Cardiac muscle cell (in vitro differentiated cells and primary cell): ENCODE measurements at places on chromosomes 11 and 22. TPM values are rescaled to one million over a fixed set of nuclear protein-coding genes. Genes with fewer than 3 reads are reported as not detected.
A peak's percentile ranks its signal among the peaks of the same experiment; 100 is the strongest.

- H3K4me1 ChIP-seq: no peaks in the 10 kb centered on the region
- H3K27me3 ChIP-seq: peaks cover 15% of the 10 kb centered on the region
- no peak overlapping the region for H3K4me3 ChIP-seq
- DNase-seq: no peak
- H3K36me3 ChIP-seq: no peaks in the 10 kb centered on the region
These were observed 80.9 kb upstream of the USP47 start for GRCh38 chr11:11760838-11761237.

DNA sequence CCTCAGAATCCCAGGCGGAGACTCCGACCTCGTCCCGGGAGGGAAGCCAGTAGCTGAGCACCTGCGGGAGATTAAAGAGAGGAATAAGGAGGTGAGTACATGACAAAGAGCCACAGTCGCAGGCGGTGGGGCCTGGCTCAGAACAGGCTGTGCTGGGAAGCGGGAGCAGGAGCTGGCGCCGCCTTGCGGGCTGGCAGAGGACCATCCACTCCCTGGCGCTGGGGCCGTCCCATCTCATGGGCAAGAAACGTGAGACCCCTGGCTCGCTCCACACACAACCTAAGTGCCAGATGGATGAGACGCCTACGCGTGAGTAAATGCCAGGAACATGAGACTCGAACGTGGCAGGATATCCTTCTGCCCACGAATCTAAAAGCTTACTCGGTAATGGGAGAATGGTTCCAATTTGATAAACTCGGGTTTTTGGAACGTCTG is 6.3 kb downstream of the CEND1 start:
- H3K27me3 ChIP-seq: no peaks in the 10 kb centered on the region
- peaks cover 7% of the 10 kb centered on the region for H3K4me1 ChIP-seq
- H3K36me3 ChIP-seq: no peaks in the 10 kb centered on the region
- no peak overlapping the region for H3K4me3 ChIP-seq
- no peak overlapping the region for H3K27ac ChIP-seq
- peak; percentile 89 for DNase-seq

Gene FOLH1
- 0.53 TPM in 1 of 2 replicates, not detected in the other for total RNA-seq

GRCh38 chr11:95149651-95150364 is 60.2 kb downstream of the ENDOD1 start:
- H3K4me3 ChIP-seq: no peak overlapping the region
- no peak overlapping the region for H3K27ac ChIP-seq
- no peaks in the 10 kb centered on the region for H3K36me3 ChIP-seq
- peaks cover 17% of the 10 kb centered on the region for H3K27me3 ChIP-seq
- H3K4me1 ChIP-seq: peaks cover 1% of the 10 kb centered on the region
- no peak for DNase-seq

DNA sequence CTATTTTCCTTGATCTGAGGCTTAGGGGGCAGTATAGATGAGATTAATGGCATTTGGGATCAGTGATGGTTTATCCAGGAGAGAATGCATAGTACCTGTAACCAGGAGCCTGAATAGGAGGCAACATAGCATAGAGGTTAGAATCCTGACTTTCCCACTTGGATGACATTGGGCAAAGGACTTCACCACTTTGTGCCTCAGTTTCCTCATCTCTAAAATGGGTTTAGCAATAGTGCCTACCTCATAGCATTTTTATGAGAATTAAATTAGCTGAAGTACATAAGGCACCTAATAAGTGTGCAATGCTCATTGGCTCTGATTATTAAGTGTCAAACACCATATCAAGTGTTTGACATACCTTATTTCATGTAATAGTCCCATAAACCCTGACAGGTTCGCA is 30.8 kb downstream of the CD44 start:
- peaks cover 18% of the 10 kb centered on the region for H3K4me1 ChIP-seq
- H3K27me3 ChIP-seq: no peaks in the 10 kb centered on the region
- no peak for DNase-seq
- no peak overlapping the region for H3K4me3 ChIP-seq
- H3K27ac ChIP-seq: no peak overlapping the region

Gene APOA5
- total RNA-seq: not detected in 2 replicates

- no peaks in the 10 kb centered on the region for H3K36me3 ChIP-seq
- H3K27ac ChIP-seq: no peak overlapping the region
- DNase-seq: peak; percentile 85
- peaks cover 3% of the 10 kb centered on the region for H3K4me1 ChIP-seq
- no peak overlapping the region for H3K4me3 ChIP-seq
- H3K27me3 ChIP-seq: peaks cover 77% of the 10 kb centered on the region
These were observed 69.2 kb downstream of the AMOTL1 start for GRCh38 chr11:94837317-94837716.

DNA sequence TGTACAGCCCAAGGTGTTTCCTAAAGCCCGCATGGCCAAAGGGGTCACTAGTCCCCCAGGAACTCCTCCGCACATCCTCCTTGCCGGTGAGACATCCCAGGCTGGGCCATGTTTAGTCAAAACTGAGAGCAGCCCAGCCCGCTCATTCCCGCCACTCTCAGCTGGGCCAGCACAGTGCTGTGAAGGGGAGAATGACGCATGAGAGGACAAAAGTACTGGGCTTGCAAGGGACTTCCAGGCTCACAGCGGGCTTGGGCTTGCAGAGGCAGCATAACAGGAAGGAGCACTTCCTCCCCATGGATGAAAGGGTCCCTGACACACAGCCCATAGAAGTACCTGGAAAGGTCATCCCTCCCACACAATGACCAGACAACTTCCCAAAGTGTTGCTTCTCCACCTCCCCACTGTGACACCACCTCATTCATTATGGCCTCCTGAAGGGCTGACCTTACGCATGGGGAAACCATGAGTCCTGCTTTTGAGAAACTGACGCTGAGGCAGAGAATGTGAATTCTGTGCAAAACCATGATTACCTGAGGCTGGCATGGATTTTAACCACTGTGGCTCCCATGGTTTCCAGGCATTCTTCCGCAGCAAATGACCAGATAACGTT is 19.1 kb downstream of the ETS1 start:
- DNase-seq: no peak
- H3K27ac ChIP-seq: no peak overlapping the region
- H3K4me3 ChIP-seq: no peak overlapping the region
- H3K4me1 ChIP-seq: no peaks in the 10 kb centered on the region

- H3K27me3 ChIP-seq: peaks cover 20% of the 10 kb centered on the region
- H3K4me3 ChIP-seq: no peak overlapping the region
- peaks cover 45% of the 10 kb centered on the region for H3K4me1 ChIP-seq
- no peak overlapping the region for H3K27ac ChIP-seq
- no peaks in the 10 kb centered on the region for H3K36me3 ChIP-seq
These were observed 4.9 kb downstream of the STIM1 start for GRCh38 chr11:3860375-3860774.

GRCh38 chr11:76947190-76947589 is 86.5 kb downstream of the ACER3 start:
- H3K4me1 ChIP-seq: no peaks in the 10 kb centered on the region
- no peaks in the 10 kb centered on the region for H3K36me3 ChIP-seq
- H3K27me3 ChIP-seq: no peaks in the 10 kb centered on the region
- no peak overlapping the region for H3K4me3 ChIP-seq
- no peak for DNase-seq

GRCh38 chr11:83471831-83472727 is 185.9 kb upstream of the CCDC90B start:
- no peaks in the 10 kb centered on the region for H3K4me1 ChIP-seq
- H3K4me3 ChIP-seq: no peak overlapping the region

Gene GPR83
- 0.11 and 0.15 TPM in 2 replicates for total RNA-seq

Gene IL18
- total RNA-seq: 0.18 and 0.86 TPM in 2 replicates

DNA sequence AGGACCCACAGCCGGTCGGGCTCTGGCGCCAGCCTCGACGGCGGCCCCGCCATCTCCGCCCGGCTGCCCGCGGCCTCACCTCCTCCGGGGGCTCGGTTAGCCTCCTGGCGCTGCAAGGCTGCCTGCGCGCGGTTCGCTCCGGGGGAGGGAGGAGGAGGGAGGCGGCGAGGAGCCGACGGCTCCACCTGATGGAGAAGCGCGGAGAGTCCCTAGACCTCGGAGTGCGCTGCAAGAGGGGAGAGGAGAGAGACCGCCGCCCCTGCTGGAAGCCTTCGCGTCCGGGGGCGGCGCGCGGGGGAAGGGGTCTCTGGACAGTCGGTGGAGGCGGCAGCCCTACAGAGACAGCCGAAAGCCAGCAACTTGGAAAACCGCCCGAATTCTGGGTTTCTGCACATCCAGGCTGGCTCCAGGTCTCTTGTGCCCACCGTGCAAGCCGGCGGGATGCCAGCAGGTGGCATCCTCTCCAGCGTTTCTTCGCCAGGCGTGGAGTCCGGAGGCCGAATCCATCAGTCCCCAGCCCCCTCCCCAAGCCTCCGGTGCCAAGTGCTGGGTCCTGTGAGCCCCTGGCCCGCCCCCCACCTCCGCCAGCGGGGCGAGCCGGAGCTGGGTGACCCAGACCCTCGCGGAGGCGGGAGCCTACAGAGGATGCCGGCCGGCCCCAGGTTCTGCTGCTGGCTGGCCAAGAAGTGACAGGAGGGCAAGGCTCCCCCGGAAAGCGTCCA is 2.9 kb upstream of the KIRREL3 start:
- H3K27ac ChIP-seq: no peak overlapping the region
- H3K27me3 ChIP-seq: peaks cover 89% of the 10 kb centered on the region
- H3K36me3 ChIP-seq: no peaks in the 10 kb centered on the region
- H3K4me3 ChIP-seq: peak overlapping the region; percentile 3
- no peak for DNase-seq
- H3K4me1 ChIP-seq: peaks cover 4% of the 10 kb centered on the region

Gene DEPDC5
- 11.0 and 30.6 TPM in 2 replicates for total RNA-seq
